Retina (tissue), 1 donor: ENCODE measurements at places on chromosomes 4 and X.
A peak's percentile ranks its signal among the peaks of the same experiment; 100 is the strongest.

- no peak for DNase-seq
These were observed 193.1 kb downstream of the SLIT2 start for GRCh38 chr4:20444599-20445337.

DNA sequence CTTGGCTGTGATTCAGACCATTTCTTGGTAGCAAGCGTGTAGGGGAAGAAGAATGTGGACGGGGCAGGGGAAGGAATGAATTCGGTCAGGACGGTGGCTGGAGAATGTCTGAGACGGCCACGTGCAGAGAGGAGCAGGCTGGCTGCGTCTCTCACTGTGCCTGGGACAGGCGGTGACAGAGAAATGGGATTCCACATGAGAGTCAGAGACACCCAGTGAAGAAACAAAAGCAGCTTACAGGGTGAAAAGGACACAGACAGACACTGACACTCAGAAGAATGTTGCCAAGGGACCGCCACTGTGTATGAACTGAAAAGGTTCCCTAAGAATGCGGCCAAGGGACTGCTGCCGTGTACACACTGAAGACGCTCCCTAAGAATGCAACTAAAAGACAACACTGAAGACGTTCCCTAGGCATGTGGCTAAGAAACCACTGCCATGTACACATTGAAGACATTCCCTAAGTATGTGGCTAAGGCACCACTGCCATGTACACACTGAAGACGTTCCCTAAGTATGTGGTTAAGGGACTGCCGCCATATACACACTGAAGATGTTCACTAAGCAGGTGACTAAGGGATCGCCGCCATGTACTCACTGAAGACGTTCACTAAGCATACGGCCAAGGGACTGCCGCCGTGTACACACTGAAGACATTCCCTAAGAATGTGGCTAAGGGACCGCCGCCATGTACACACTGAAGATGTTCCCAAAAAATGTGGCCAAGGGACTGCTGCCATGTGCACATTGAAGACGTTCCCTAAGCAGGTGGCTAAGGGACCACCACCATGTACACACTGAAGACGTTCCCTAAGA lies 49.1 kb downstream of the DHRSX start:
- DNase-seq = peak; percentile 28

DNA sequence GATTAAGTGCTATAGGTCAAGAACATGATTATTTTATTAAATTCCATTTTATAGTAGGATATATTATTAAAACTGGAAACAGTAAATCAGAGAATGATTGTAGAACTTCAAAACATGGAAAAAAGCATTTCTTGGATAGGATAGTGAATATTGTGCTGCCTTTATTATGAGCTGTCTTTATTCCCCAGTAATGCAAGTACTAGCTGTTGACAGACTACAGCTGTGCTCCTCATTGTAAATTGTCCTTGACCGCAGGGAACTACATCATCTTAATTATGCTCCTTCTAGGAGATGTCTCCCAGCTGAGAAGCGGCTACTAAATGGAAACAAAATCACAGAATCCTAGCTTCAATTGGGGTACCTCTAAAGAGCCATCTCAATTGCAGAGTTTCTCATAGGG lies 1457.2 kb upstream of the PCDH7 start:
- no peak for DNase-seq

GRCh38 chr4:82493721-82494425 lies 63.5 kb downstream of the ENOPH1 start:
- no peak for DNase-seq

DNA sequence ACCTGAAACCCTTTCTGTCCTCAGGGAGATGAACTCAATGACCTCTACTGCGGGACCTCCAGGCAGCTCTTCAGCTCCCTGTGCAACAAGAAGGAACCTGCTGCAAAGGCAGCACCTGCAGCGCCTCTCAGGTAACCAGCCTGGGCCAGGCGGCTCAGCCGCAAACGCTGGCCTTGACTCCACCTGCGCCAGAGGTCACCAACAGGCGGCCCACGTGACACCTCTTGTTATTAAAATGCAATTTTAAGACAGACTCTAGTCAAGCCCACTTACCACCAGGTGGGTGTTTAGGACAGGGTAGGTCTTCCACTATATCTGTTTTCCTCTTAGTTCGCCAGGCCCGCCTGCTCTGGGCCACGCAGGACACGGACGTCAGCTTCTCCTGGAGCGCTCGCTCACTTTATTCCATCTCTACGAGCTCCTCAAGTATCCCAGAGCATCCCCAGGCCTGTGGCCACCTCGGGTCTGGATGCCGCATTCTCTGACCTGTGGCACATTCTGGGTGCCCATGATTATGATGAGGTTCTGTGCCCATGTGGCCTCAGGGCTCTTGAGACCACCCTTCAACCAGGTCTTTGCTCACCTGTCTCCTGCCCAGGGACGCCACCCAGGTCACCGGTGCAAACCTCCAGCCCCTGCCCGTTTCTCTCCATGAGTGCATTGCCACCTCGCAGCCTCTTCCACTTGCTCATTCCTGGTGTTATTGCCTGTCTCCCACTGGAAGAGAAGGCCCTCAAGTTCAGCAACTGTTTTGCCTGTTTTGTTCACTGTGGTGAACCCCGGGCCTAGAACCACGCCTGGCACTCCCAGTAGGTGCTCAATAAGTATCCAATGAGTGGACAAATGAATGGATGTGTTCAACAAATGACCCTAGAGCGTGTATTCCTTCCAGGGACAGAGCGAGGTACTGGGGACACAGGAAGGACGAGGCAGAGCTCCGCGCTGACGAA lies 32.8 kb upstream of the JAKMIP1 start:
- DNase-seq = no peak

DNA sequence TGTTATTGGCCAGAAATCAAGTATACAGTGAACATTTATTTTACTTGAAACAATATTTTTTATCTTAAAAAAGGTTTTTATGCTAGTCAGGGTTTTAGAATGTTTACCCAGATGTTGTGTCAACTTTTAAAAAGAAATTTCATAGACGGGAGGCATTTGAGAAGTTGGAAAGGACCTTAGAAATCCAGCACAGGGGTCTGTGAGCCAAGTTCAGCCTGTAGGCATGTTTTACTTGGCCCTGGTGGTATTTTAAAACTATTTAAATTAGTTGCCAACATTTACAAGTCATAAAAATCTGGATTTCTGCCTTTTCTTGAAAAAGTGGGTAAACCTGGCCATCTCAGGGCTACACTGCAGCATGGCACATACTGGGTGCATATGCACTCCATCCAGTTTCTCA lies 25.5 kb upstream of the FHL1 start:
- no peak for DNase-seq

GRCh38 chr4:120857312-120857711 lies 65.2 kb downstream of the PRDM5 start:
- no peak for DNase-seq

- DNase-seq = peak; percentile 57
These were observed 71.0 kb downstream of the PRSS12 start for GRCh38 chr4:118281611-118282442.

- DNase-seq = no peak
These were observed 135.6 kb upstream of the GPC4 start for GRCh38 chrX:133550665-133551485.

GRCh38 chr4:26275281-26275680 lies 45.5 kb upstream of the RBPJ start:
- DNase-seq = no peak

DNA sequence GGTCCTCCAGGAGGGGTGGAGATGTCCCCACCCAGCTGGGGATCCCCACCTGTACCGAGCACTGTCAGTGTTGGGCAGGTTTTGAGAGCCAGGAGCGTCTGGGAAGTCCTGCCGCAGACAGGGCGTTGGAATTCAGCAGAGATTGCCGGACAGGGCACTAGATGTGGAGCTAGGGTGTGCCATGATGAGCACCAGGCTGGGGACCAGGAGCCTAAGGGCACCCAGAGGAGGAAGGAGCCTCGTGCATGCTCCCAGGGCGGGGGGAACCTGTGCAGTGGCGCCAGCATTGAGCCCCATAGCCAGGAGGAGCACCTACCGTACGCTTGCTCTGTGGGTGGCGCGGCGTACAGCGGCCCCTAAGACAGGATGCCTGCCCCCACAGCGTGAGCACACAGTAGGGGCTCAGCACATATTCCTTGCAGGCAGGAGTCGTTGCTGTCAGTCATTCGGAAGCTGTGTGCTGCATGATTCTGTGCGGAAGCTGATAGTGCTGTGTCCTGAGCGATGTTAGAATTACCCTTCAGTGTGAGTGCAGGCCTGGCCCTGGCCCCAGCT lies 18.8 kb upstream of the TADA2B start:
- DNase-seq = no peak

DNA sequence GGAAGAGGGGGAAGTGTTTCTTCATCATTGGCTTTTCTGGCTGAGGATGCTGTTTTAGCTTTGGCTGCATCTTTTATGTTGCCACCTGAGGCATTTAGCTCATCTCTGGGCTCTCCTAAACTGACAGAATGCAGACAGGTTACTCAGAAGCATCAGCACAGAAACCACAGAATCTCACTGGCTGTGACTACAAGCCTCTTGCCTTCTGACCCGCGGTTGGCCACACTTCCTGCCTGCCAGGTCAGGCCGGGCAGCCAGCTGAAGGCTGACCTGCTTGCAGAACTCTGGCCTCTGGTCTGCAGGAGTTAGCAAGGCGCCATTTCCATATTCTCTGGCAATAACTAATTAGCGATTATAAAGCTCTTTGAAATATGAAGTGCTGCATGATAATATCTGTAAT lies 366.5 kb downstream of the MID1IP1 start:
- DNase-seq = no peak

DNA sequence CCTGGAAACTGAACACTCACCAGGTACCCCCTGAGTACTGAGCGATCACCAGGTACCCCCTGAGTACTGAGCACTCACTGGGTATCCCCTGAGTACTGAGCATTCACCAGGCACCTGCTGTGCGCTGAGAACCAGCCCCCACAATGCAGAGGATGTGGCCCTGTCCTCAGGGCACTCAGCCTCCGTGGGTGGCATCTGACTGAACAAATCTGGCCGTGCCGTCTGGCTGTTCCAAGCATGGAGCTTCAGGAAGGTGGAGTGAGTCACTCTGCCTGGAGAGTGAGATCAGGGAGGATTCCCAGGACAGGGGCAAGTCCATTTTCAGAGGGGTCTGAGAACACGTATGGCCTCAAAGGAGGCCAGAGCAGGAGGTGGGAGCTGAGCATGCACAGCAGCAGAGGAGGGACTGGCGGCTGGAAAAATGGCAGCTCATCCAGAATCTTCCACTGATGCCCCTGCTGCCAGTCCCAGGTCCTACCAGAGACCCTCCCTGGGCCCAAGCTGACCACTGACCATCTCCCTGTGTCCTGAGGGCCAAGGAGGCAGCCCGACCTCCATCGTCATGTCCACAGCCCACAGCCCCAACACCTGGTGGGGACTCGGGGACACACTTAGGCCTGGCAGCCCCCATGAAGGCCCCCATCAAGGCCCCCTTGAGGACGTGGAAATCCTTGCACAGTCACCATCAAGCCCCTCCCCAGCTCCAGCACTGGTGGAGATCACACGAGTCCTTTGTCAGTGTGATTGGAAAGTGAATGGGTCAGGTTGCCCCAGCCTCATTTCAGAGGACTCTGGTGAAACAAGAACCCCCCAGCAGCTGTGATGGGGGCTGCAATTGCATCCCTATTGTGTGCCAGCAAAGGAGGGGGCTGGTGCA lies 94.1 kb downstream of the HMX1 start:
- no peak for DNase-seq

GRCh38 chr4:151983854-151984253 lies 223.0 kb upstream of the GATB start:
- DNase-seq = no peak

GRCh38 chr4:169573889-169574288 lies 38.5 kb downstream of the NEK1 start:
- no peak for DNase-seq

GRCh38 chrX:17580539-17581152 lies 156.6 kb upstream of the SCML1 start:
- no peak for DNase-seq

DNA sequence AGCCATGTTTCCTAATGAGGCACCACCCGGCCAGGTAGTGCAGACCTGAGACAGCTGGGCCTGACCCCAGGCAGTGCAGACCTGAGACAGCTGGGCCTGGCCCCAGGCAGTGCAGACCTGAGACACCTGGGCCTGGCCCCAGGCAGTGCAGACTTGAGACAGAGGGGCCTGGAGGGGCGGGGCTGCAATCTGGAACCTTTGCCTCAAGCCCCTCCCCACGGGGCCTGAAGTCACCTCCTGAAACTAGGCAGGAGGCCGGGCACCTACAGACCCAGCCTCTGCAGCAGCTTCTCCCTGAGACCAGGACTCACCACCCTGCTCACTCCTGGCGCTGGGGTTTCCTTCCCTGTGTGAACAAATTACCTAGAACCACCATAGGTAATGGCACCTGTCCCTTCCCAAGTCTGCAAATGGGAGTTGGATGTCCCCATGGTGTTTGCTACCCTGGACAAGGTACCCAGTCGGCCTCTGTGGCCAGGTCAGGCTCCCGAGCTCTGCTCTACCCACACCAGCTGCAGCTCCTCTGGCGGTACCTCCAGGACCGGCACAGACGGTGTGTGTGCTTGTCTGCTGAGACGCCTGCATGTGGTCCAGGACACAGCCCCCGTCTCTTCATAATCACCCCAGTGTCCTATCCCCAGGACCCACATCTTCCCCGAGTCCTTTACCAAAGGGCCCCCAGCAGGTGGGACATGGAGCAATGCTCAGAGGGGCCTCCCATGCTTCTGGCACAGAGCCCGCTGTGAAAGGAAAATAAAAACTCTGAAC lies 53.1 kb upstream of the C4orf50 start:
- no peak for DNase-seq

DNA sequence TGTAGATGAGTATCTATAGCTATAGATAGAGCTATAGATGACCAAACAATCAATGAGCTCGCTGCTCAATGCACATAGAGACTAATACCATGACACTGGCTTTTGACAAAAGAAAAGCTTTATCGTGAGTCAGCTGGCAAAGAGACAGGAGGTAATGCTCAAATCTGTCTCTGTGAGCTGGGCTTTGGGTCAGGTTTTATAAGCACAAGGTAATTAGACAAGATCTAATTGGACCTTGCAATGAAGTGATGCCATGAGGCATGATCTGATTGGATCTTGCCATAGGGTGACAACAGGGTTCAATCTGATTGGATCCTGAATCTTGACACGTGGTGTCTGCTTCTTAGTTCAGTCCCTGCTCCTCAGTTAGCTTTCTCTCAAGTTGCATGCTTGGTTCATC lies 180.7 kb upstream of the MXRA5 start:
- no peak for DNase-seq
